ENCODE measurements at places on chromosomes 3 and 15.

- no peak for DNase-seq
Observed at GRCh38 chr15:52714968-52715367, 35.8 kb upstream of the ATOSA start.

DNA sequence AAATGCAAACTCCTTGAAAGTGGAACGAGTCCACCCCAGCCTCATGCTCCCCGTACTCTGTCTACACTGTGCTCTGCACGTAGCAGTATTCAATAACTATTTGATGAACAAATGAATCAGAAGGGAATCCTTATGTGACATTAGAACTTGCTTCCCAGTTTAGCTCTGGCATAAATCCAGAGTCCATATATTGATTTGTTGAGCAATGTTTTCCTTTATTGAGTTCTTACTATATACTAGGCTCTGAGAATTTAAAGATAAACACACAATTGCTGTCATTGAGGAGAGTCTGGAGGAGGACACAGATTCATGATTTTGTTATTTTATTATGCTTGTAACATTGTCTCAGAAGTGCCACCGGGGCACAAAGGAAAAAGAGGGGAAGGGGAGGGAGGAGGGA, 71.1 kb upstream of the GATM start:
- no peak for DNase-seq

- peak; percentile 43 for DNase-seq
Observed at GRCh38 chr3:72343078-72343477, 505.2 kb downstream of the SHQ1 start.

DNA sequence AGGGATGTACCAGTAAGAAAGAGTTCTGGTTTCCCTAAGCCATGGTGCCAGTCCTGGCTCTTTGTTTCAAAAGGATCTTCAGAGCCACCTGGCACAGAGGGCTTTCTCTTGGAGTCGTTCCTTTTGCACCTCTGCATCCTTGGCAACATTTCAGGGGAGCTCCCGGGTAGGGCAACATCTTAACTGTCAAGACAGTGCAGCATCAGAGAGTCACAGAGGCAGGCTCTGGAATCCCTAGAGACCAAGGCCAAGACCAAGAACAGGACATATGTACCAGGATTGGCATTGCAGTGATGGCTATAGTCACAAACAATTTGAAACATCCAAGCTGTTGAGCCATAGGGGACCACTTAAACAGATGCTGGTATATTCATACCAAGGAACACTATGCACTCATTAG, 129.4 kb upstream of the ADPGK start:
- DNase-seq, result no peak

GRCh38 chr3:186983659-186984058, 53.3 kb downstream of the ST6GAL1 start:
- no peak for DNase-seq

GRCh38 chr3:194086388-194087075, 49.4 kb upstream of the HES1 start:
- no peak for DNase-seq

DNA sequence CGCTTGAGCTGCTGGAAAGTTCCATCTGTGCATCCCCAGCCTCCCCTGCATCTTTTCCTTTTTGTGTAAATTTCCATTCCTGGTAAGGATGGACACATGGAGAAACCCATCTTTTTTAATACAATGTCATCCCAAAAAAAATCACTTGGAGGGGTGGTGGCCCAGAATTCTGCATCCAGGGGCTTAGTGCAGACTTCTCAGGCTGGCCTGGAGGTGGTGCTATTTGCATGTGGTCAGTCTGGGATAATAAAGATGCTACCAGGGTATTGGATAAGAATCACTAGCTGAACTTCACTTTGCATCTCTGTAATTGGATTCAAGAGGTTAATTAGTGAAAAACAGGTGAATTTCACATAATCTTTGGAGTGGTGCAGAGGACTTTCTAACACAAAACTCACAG, 1.8 kb upstream of the ZSCAN2 start:
- DNase-seq, result peak; percentile 77

GRCh38 chr3:128549283-128550112, 56.5 kb upstream of the GATA2 start:
- DNase-seq, result peak; percentile 83

- no peak for DNase-seq
Observed at GRCh38 chr15:66692808-66693596, 9.0 kb upstream of the SMAD6 start.

Measured in adipocyte (in vitro differentiated cells).